ENCODE measurements at places on chromosomes 6 and 20. TPM values are rescaled to one million over a fixed set of nuclear protein-coding genes. Genes with fewer than 3 reads are reported as not detected.

KCNK16 gene
- not detected for total RNA-seq

BCLAF1 gene
- total RNA-seq, result 177 TPM

SMPDL3A gene
- total RNA-seq, result 2.1 TPM

ZNF322 gene
- 9.1 TPM for total RNA-seq

SALL4 gene
- total RNA-seq, result 0.12 TPM

SIRPG gene
- total RNA-seq, result 70.7 TPM

HLA-DPB1 gene
- total RNA-seq, result 99.1 TPM

CRISP3 gene
- not detected for total RNA-seq

SLC52A3 gene
- total RNA-seq, result not detected

TMEM30A gene
- 117 TPM for total RNA-seq

EBF4 gene
- total RNA-seq, result 32.4 TPM

HFE gene
- 4.2 TPM for total RNA-seq

C6orf58 gene
- not detected for total RNA-seq

LRRC73 gene
- 0.10 TPM for total RNA-seq

JPH2 gene
- total RNA-seq, result not detected

NT5E gene
- 17.9 TPM for total RNA-seq

DEK gene
- total RNA-seq, result 150 TPM

PPP1R16B gene
- 102 TPM for total RNA-seq

CYP21A2 gene
- 1.0 TPM for total RNA-seq

RRP36 gene
- 78.1 TPM for total RNA-seq

GNMT gene
- total RNA-seq, result 0.71 TPM

ADRM1 gene
- 123 TPM for total RNA-seq

PM20D2 gene
- total RNA-seq, result 8.2 TPM

MMP24 gene
- 0.12 TPM for total RNA-seq

TOMM6 gene
- 194 TPM for total RNA-seq

RHAG gene
- not detected for total RNA-seq

CPXM1 gene
- total RNA-seq, result 0.49 TPM

PSORS1C1 gene
- total RNA-seq, result not detected

UBE2C gene
- 140 TPM for total RNA-seq

SMPD2 gene
- 22.8 TPM for total RNA-seq

TFAP2A gene
- not detected for total RNA-seq

CASS4 gene
- 10.2 TPM for total RNA-seq

ID4 gene
- not detected for total RNA-seq

C20orf204 gene
- 14.7 TPM for total RNA-seq

B3GAT2 gene
- not detected for total RNA-seq

SLC2A4RG gene
- 70.4 TPM for total RNA-seq

VSX1 gene
- total RNA-seq, result not detected

ZNF334 gene
- total RNA-seq, result 1.3 TPM

ROS1 gene
- not detected for total RNA-seq

GSTA3 gene
- total RNA-seq, result not detected

FKBP1C gene
- total RNA-seq, result 2.0 TPM

POLR1H gene
- total RNA-seq, result 68.2 TPM

ACSS1 gene
- total RNA-seq, result 24.0 TPM

CALHM6 gene
- 86.6 TPM for total RNA-seq

CHMP4B gene
- total RNA-seq, result 78.0 TPM
